ENCODE measurements at places on chromosomes 2 and 18.
A peak's percentile ranks its signal among the peaks of the same experiment; 100 is the strongest.

GRCh38 chr18:6525604-6526003 is 110.9 kb upstream of the L3MBTL4 start:
- DNase-seq = no peak

DNA sequence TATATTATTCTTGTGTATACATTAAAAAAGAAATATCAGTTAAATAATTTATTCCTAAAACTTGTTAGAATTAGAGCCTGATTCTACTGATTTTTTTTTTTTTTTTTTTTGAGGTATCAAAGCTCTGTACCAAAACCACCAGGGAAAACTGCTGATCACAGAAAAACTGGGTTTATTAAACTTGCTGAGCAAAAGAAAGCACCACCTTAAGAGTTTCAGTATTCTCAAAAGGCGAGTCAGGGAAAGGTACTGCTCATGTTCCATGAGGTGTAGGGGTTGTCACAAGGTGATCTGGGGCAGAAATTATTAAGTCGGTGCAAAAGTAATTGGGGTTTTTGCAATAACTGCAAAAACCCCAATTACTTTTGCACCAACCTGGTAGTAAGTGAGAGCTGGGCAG is 51.7 kb upstream of the KLF7 start:
- no peak for DNase-seq

DNA sequence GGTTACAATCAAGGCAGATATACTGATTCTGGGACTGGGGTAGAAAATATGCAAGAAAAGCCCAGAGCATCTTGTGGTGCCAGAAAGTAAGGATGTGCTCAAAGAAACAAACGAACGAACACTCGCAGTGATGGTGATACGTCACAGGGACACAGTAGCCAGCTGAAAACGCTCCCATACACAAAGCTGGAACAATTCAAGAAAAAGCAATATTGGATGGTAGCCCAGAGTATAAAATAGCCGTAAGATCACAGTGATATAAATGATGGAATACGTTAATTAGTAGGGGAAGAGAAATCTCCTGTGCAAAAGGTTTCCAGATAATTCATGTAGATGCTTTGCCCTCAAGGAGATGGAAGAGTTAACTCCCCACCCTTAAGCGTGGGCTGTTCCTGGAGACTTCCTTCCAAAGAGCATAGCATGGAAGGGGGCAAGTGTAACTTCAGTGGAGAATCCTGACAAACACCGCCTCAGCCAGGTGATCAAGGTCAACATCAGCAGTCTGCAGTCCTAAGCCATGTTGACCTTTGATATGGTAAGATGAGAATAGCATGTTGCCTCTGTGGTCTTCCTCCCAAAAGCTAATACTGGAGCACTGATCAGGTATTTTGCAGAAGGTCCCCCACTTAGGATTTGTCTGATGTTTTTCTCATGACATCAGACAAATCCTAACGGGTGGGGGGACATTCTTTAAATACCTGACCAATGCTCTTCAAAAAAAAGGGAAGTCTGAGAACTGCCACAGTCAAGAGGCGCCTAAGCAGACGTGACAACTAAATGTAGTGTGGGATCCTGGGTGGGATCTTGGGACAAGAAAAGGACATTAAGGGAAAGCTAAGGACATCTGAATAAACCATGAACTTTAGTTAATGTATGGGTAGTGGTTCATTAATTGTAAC is 99.0 kb downstream of the NCK2 start:
- DNase-seq = no peak

- DNase-seq = peak; percentile 62
These were observed 823 bp upstream of the RNU2-63P start for GRCh38 chr2:88016960-88017779.

DNA sequence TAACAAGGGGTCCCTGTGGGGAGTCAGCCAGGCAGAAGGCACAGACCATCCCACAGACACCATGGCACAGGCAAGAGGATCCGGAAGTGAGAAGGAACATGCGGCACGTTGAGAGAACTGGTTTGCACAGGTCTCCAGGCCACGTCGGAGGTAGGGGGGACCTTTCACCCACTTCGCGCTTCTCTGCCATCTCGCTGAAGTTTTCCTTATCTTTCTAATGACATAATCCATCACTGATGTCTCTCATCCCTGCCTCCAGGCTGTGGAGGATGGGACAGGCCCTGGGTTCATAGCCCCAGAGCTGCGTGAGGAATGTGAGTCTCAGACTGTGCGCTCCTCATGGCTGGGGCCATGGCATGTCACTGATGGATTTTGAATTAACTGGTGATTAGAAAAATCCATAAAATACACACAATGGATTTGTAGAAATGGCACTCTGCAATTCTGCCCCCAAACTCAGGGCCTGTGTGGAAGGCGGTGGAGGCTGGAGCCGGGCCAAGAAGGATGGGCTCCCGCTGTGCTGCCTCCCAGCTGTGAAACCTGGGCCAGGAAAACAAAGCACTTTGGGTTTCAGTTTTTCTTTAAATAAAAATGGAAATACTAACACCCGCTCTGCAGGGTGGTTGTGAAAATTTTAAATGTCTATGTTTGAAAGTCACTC is 113.3 kb upstream of the ALKAL2 start:
- no peak for DNase-seq
